ENCODE measurements at places on chromosomes 4 and X. TPM values are rescaled to one million over a fixed set of nuclear protein-coding genes. Genes with fewer than 3 reads are reported as not detected.

DNA sequence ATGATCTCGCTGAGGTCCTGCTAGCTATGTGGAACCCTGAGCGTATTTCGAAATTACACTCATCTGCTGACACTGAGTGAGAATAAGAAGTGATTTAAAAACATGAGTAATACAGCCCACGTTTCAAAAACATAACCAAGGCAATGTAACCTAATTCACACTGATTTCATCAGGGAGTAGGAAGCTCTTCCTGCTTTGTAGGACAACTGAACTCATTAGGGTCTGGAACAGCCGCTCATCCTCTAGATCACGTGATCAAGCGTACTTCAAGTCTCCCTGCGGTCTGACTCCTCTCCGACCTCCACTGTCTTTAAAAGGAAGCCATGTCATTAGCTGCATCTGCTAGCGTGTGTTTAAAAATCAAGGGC, 138.0 kb downstream of the NSUN7 start:
- no peak for DNase-seq
- H3K4me1 ChIP-seq = peaks cover 19% of the 10 kb centered on the region
- no peaks in the 10 kb centered on the region for H3K36me3 ChIP-seq
- no peak overlapping the region for H3K27ac ChIP-seq

DNA sequence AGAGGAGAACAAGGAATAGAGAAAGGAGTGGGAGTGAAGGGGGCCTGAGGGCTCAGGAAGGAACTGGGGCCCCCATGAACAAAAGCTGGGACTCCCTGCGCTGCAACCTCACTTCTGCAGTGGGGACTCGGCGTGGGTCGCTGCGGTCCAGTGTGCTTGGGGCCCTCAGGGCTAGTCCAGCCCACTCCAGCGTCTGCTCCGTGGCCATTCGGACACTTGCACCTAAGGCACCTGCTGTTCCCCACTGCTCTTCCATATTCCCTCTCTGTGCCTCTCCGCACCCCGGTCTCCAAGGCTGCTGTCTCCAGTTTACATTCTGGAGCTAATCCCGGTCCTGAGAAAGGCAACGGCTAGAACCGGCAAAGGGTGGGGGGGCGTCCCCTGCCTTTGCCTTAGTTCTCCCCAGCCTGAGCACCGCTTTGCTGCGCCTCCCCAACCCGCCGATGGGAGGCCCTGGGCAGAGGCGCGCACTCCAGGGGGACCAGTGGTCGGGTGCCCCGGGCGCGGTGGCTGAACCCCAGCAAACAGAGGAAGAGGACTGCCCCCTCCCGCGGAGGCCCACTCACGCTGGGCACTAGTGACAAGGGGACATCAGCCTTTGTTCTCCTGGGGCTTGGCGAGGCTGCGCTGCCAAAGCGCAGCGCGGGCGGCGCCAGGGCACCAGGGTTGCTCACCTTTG, 327.7 kb upstream of the F9 start:
- no peak overlapping the region for H3K27ac ChIP-seq
- DNase-seq = no peak
- H3K36me3 ChIP-seq = no peaks in the 10 kb centered on the region
- no peak overlapping the region for H3K4me3 ChIP-seq
- H3K4me1 ChIP-seq = peaks cover 4% of the 10 kb centered on the region
- peaks cover 20% of the 10 kb centered on the region for H3K27me3 ChIP-seq

DNA sequence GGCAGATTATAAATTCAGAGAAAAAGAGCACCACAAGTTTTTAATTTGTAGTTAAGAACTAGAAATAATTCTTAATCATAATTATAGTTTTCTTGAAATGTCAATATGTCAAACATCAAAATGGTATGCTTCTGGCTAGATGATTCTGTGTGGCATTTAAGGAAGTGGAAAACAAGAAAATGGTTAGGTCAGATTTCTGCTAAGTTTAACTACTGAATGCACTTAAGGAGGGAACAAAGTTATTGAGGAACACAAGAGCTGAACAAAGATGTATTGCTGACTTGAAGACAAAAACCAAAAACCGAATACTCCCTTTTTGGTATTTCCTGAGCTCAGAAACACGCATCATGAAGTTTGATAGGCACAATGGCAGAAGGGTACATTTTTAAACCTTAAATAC, 58.7 kb upstream of the GPR34 start:
- no peaks in the 10 kb centered on the region for H3K4me1 ChIP-seq
- no peaks in the 10 kb centered on the region for H3K27me3 ChIP-seq
- no peak for DNase-seq
- H3K27ac ChIP-seq = no peak overlapping the region
- peaks cover 18% of the 10 kb centered on the region for H3K36me3 ChIP-seq

DNA sequence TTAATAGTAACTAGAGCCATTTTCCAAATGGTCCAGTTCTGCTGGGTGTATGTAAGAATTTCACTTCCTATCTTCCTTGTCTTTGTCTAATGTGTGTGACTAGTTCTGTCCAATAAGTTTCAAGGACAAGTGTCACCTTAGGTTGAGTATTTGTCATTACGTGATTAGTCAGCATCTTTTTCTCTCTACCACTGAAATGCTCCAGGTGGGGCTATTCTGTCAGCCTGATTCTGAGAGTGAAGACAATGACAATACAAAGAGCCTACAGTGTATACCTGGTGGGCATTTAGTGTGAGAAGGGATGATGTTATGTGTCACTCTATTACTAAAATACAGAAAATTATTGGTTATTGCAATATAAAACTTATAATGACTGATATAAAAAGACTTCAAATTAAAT, 876.3 kb downstream of the C4orf33 start:
- no peaks in the 10 kb centered on the region for H3K27me3 ChIP-seq
- no peaks in the 10 kb centered on the region for H3K36me3 ChIP-seq
- no peaks in the 10 kb centered on the region for H3K4me1 ChIP-seq
- no peak for DNase-seq

- H3K36me3 ChIP-seq = peaks cover 66% of the 10 kb centered on the region
- no peak overlapping the region for H3K4me3 ChIP-seq
- peak overlapping the region; percentile 63 for H3K27ac ChIP-seq
Measured at GRCh38 chr4:10069075-10069642, 47.4 kb downstream of the WDR1 start.

DNA sequence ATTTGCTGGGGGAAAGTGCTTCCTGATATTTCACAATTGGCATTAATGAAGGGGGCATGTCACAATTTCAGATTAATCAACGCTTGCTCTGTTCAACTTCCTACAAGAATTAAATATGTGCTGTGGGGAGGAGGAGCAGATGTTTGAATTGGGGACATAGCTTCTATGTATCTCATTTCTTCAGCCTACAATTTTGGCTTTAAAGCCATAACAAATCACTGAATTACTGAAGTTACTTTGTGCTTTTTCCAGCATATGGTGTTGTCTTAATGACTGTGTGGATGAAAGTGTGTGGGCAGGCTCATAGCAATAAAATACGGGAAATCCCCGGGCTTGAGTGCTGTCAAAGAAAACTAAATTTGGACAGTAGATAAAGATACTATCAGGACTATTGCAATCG, 813 bp downstream of the TLR7 start:
- H3K27ac ChIP-seq = no peak overlapping the region
- no peaks in the 10 kb centered on the region for H3K36me3 ChIP-seq
- H3K4me3 ChIP-seq = no peak overlapping the region
- H3K4me1 ChIP-seq = peaks cover 10% of the 10 kb centered on the region
- DNase-seq = no peak
- peaks cover 2% of the 10 kb centered on the region for H3K27me3 ChIP-seq

GRCh38 chr4:1205586-1206298, 33.4 kb upstream of the SPON2 start:
- no peak overlapping the region for H3K27ac ChIP-seq
- no peak for DNase-seq
- no peaks in the 10 kb centered on the region for H3K27me3 ChIP-seq
- no peak overlapping the region for H3K4me3 ChIP-seq
- H3K36me3 ChIP-seq = peaks cover 10% of the 10 kb centered on the region

GRCh38 chrX:74065831-74066390, 238.1 kb upstream of the ZCCHC13 start:
- H3K36me3 ChIP-seq = peaks cover under 1% of the 10 kb centered on the region
- H3K4me1 ChIP-seq = peaks cover 5% of the 10 kb centered on the region
- no peak overlapping the region for H3K4me3 ChIP-seq
- no peak for DNase-seq
- no peak overlapping the region for H3K27ac ChIP-seq
- H3K27me3 ChIP-seq = no peaks in the 10 kb centered on the region

GRCh38 chrX:149453906-149454822, 50.9 kb downstream of the IDS start:
- no peak overlapping the region for H3K27ac ChIP-seq
- DNase-seq = no peak
- no peaks in the 10 kb centered on the region for H3K4me1 ChIP-seq
- peaks cover 1% of the 10 kb centered on the region for H3K27me3 ChIP-seq
- no peak overlapping the region for H3K4me3 ChIP-seq

GRCh38 chr4:59057804-59058203, 1947.6 kb upstream of the IGFBP7 start:
- no peaks in the 10 kb centered on the region for H3K36me3 ChIP-seq
- no peak overlapping the region for H3K27ac ChIP-seq
- no peak overlapping the region for H3K4me3 ChIP-seq
- H3K4me1 ChIP-seq = no peaks in the 10 kb centered on the region

GRCh38 chr4:25860586-25861279, 2.1 kb downstream of the SEL1L3 start:
- peaks cover 41% of the 10 kb centered on the region for H3K36me3 ChIP-seq
- peak overlapping the region; percentile 98 for H3K27ac ChIP-seq
- no peaks in the 10 kb centered on the region for H3K27me3 ChIP-seq
- peak overlapping the region; percentile 100 for H3K4me3 ChIP-seq

FGF16 gene
- total RNA-seq = not detected

GALNTL6 gene
- total RNA-seq = not detected

RASSF6 gene
- not detected for total RNA-seq

ASB9 gene
- total RNA-seq = 0.34 TPM

PFKFB1 gene
- 0.44 TPM for total RNA-seq

All from activated CD8-positive, alpha-beta T cell treated with anti-CD3 and anti-CD28 coated beads, Interleukin-2, amount 10 ng/mL, durations not matched to agents 7 days and 5 days (primary cell).